Pulmonary artery endothelial cell (primary cell): ENCODE measurements at places on chromosomes 4 and X. TPM values are rescaled to one million over a fixed set of nuclear protein-coding genes. Genes with fewer than 3 reads are reported as not detected.

- no peak for DNase-seq
These were observed 177.7 kb downstream of the RBM46 start for GRCh38 chr4:154958621-154959358.

GRCh38 chr4:145012841-145013240 is 85.2 kb downstream of the ANAPC10 start:
- DNase-seq = peak; percentile 93

DNA sequence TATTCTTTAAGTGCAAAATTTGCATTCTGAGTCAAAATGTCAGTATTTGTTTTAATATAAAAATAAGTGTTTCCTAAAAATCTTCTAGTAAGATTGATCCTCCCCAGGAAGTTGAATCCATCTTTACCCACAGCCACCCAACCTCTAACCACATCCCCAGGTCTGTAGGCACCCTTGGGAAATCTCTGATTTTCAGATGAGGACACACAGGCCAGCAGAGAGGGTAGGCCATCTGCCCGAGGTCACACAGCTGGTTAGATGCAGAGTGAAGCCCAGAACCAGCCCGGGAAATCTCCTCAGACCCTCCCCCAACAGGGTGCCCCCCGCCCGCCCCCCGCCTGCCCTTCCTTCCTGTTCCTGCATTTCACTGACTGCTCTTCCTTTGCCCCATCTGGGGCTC is 277.5 kb downstream of the FBXW7 start:
- DNase-seq = no peak

DNA sequence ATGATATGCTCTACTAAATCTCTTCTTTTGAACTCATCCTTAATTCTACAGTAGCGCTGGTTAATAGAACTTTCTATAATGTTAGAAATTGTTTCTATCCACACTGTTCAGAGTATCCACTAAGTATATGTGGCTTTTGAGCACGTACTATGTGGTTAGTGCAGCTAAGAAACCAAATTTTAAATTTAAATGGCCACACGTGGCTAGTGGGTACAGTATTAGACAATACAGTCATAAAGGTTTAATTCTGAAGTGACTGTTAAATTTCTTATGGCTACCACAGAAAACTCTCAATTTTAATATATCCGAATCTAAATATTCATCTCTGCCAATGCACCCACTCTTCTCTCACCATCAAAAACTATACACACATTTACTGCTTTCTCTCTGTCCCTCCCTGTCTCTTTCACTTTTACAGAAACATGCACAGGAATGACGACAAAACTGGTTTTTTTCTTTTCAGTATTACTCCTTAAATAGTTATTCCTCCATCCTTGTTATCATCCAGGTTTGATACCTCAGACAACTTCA is 583.9 kb downstream of the KCTD8 start:
- no peak for DNase-seq

LGI2 gene
- total RNA-seq = 0.04 and 0.13 TPM in 2 replicates

SLC26A1 gene
- under 0.01 TPM in 1 of 2 replicates, not detected in the other for total RNA-seq

SPIN2A gene
- 0.20 and 0.21 TPM in 2 replicates for total RNA-seq

DCAF12L1 gene
- total RNA-seq = 0.07 TPM in 1 of 2 replicates, not detected in the other

CT47B1 gene
- not detected in 2 replicates for total RNA-seq

CXCL3 gene
- total RNA-seq = 1.2 and 1.5 TPM in 2 replicates
